Stimulated activated CD8-positive, alpha-beta memory T cell treated with anti-CD3 and anti-CD28 coated beads, Interleukin-15, amount 100 ng/mL, for 48 hours (primary cell): ENCODE measurements at places on chromosomes 2 and 18.

- DNase-seq, result no peak
These were observed 51.2 kb downstream of the CYRIA start for GRCh38 chr2:16614314-16614860.

DNA sequence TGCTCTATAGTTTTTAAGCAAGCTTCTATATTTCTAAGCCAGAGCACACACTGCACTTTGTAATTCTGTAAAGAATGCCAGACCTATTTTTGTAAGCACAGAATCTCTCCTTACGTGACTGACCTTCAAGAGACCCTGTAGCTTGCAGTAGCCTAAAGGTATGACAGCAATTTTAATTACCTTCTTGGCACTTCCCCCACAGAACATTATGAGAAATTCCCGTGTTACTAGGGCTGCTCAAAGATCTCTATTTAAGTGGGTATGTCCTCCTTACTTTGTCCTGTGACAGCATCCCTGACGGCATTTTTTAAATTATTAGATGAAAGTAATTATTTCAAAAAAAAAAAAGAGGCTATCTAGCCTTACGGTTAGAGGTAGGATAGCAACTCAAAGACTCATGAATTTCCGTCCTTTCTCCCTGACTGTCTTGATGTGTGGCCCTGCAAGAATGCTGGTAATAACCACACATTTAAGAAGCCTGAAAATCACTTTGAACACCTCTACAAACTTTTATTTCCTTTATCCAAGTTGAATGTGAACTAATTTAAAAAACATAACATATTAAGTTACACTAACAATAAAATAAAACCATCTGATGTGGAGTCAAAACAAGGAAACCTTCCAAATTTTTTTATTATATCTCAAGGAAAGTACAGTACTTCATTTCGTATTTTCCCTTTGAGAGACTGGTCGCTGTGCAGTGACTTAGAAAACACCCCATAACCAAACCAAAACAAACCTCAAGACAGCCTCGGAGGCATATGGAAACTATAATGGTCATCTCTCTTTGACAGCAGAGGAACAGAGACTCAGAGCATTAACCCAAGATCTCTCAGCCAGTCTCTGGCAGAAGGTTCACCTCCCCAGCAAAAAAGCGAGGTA is 54.9 kb downstream of the THUMPD2 start:
- DNase-seq, result no peak

DNA sequence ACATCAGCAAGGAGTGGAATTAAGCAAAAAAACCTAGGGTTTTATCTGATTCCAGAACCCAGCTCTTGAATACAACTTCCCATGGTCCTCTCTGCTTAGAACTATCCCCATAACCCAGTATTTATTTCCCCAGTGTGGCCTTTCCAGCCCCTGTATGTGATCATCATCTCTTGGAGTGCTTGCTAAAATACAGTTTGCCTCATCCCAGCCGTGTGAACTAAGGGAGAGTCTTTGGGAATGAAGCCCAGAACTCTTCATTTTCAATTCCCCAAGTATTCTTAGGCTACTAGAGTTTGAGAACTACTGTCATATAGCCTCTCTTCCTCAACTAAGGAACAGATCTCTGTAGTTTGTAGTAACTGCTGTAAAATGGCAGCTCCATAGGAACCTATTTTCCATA is 173.1 kb downstream of the LCLAT1 start:
- DNase-seq, result no peak

DNA sequence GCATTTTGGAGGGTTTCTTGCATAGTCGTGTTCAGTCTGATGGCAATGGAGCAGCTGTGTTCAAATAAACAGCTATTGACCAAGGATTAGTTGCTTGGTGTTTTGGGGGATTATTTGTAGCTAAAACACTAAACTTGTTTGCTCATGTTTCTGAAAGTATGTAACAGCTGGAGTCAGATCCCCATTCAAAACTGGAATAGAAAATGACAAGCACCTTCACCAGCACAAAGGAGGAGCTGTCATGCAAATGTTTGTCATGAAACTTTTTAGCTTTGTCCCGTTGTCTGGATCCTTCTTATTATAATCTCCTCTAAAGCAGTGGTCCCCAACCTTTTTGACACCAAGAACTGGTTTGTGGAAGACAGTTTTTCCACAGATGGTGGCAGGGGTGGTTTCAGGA is 96.9 kb upstream of the ZNF236 start:
- no peak for DNase-seq

- DNase-seq, result no peak
These were observed 107.3 kb upstream of the IL1R2 start for GRCh38 chr2:101884423-101884822.

DNA sequence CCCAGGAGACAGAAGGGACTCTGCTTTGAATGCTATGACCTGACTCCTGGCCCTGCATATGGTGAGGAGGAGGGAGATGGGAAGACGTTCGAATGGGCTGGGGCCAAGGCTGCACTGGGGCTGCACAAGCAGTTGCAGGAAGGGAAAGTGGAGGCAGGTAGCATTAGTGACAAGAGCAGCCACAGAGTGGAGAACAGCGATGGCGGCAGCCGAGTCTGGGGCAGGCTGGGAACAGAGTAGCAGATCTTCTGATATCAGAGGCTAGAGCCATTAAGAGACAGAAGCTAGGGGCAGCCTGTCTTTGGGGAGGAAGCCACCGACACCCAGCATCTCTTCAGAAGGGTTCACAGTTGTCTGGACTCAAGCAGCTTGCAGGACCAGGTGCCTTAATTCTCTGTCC is 50.1 kb downstream of the ST3GAL5 start:
- DNase-seq, result no peak

- no peak for DNase-seq
These were observed 408.9 kb downstream of the LRATD1 start for GRCh38 chr2:15041429-15041837.

DNA sequence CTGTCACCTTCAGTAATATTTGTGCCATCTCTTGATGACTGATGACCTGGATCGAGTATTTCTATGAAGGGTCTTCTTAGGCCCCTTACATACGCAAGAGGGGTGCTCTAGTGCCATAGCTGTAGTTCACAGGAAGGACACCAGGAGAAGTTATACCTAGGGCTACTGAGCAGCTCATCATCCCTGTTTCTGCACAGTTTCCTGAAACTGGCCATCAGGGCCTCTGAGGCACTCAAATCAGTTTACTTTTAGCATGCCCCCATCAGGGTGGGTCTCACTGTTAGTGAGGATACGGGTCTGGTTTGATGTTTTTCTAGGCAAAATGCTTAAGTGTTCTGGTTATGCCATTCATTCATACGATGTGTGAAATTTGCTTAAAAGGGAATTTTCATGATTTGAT is 20.0 kb upstream of the FBLN7 start:
- no peak for DNase-seq

DNA sequence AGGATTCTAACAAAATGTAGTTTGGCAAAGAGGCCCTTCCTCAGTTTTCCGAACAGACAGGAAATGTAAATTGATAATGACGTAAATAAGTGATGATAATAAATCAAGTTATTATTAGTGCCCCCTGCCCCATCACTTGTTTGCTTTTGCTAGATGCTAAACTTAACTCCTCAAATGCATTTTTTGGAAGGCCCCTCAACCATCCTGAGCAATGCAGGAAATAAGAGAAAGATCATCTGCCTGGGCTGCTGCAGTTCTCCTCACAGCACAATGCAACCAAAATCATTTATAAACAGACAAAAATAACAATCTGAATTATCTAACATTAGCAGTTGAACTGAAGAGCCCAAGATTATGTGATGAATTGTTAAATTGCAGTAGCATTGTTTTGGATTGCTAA is 62.6 kb upstream of the PSMD14 start:
- no peak for DNase-seq
